ENCODE measurements at places on chromosomes 5 and 9.
A peak's percentile ranks its signal among the peaks of the same experiment; 100 is the strongest.

DNA sequence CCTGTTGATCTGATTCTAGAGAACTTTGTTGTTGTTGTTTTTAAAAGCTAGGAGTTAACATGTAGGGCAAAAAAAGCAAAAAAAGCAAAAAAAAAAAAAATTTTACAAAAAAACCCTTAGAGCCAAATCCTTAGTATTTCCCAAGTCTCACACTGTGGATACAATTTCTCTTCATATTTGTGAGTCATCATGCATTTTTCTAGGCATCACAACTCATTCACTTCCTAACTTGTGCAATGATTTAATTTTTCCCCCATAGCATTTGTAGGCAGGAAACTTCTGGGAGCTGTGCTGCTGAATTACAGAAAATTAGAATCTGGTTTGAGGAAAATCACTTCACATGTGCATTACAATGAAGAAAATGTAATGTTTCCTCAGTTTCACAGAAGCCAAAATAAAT, 91.9 kb downstream of the MARCHF3 start:
- peak; percentile 78 for DNase-seq

DNA sequence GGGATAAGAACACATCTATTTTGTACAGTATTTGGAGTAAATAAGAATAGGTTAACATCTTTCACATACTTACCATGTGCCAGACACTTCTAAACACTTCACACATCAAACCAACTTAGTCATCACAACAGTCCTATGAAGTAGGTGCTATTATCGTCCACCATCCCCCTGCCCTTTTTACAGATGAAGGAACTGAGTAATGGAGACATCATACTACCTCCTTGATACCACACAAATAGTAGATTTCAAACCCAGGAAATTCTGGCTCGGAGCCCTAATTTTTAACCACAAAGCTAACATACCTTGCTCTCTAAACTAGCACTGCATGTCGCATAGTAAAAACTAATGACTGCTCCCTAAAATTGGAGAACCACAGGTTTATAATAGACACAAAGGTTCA, 4.2 kb upstream of the ZNF366 start:
- peak; percentile 43 for DNase-seq

- DNase-seq = peak; percentile 95
Measured at GRCh38 chr5:57692582-57693487, 210.2 kb upstream of the ACTBL2 start.

GRCh38 chr9:93648181-93648580, 71.8 kb downstream of the PHF2 start:
- DNase-seq = no peak

Measured in EL (cell line).